Suppressor macrophage (primary cell): ENCODE measurements at places on chromosomes 12 and 14.
A peak's percentile ranks its signal among the peaks of the same experiment; 100 is the strongest.

DNA sequence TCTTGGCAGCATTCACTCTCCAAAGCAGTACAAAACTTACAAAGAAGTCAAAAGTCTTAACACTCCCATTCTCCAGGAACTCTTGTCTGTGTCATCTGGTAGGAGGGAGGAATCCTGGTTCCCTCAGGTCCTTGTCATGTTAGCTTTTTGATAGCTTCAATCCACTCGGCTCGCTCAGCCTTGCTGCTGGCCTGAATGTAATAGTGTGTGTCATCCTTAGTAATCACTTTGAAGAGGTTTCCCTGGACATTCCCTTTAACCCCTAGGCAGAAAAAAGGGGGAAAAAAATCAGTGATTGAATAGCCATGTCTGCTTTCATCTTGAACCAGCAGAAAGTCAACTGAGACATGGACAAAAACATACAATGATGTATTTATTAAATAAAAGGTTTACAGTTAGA lies 24.8 kb downstream of the PLEK2 start:
- DNase-seq = no peak

GRCh38 chr12:189622-189962 lies 24.4 kb downstream of the SLC6A12 start:
- no peak for DNase-seq

- DNase-seq = no peak
These were observed 224.0 kb downstream of the TTC6 start for GRCh38 chr14:37819155-37820015.

DNA sequence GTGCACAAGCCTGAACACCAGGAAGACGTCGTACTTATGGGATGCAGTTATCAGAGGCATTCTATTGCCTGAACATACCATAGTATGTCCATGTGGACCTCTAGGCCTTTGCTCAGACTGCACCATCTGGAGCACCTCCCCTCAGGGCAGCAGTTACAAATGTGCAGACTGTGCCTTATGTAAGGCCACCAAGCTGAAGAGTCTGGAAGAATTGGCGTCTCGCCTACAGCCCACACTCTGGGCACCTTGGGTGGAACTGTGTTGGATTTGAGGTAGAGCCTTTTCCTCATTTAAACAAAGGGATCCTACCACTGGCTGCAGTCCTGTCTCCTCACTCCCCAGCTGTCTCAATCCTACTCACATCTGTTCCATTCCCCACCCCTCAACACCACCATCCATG lies 204.3 kb upstream of the FRMD6 start:
- no peak for DNase-seq

DNA sequence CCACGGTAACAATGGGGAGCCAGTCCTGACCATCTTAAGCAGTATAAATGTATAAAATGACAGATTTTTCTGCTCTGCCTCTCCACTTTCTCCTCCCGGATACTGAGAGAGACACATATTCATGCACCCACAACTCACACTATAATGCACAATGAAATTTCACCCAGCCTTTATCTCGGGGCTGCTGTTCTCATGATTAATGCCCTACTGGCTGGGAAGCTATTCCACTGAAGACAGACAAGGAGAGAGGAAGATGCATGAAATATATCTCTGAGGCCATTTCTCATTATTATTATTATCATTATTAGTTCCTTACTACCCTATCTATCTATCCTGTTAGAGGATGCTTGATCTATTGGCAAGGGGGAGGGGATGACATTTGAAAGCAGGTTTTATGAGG lies 501.7 kb downstream of the DIO2 start:
- no peak for DNase-seq

DNA sequence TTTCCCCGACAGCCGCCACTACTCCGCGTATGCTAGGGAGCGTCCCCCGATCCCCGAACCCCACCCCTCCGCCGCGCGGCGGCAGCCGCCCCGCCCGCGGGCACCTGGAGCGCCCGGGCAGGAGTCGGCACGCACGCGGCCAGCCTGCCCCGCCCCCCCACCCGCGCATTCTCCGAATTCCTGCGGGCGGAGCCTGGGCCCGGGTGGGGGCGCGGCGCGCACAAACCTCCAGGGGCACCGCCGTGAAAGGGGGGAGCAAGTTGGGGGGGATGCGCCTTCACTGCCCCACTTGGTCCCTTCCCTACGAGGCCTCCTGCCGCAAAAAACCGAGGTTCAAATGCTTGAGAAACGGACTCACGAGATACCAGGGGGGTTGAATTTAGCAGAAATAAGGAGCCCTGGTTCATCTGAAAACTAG lies 1.7 kb downstream of the AJUBA start:
- DNase-seq = no peak

DNA sequence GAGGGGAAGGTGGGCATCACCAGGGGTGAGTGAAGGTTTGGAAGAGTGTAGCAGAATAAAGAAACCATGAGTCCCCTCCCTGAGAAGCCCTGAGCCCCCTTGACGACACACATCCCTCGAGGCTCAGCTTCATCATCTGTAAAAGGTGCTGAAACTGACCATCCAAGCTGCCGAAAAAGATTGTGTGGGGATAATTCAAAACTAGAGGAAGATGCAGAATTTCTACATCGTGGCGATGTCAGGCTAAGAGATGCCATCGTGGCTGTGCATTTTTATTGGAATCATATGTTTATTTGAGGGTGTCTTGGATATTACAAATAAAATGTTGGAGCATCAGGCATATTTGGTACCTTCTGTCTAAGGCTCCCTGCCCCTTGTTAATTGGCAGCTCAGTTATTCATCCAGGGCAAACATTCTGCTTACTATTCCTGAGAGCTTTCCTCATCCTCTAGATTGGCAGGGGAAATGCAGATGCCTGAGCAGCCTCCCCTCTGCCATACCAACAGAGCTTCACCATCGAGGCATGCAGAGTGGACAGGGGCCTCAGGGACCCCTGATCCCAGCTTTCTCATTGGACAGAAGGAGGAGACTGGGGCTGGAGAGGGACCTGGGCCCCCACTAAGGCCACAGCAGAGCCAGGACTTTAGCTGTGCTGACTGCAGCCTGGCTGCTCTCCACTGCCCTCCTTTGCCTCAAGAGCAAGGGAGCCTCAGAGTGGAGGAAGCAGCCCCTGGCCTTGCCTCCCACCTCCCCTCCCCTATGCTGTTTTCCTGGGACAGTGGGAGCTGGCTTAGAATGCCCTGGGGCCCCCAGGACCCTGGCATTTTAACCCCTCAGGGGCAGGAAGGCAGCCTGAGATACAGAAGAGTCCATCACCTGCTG lies 7.0 kb downstream of the SERPINA1 start:
- no peak for DNase-seq

GRCh38 chr14:34496679-34497513 lies 34.9 kb upstream of the SPTSSA start:
- DNase-seq = peak; percentile 30

- no peak for DNase-seq
These were observed 243.9 kb downstream of the DIO2 start for GRCh38 chr14:79967453-79967852.

DNA sequence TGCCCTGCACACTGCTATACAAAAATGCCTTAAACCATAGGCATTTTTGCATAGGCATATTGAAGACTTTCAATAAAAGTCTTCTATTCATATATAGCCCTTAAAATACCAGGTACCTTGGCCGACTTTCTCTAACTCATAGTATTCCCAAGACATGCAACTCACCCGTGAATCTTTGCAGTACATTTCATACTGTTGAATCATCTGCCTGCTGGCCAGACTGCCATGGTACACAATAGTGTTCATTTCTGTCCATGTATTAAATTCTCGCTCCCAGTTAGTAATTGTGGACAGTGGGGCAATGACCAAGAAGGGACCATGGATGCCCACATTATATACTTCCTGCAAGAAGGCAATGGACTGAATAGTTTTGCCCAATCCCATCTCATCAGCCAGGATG lies 24.3 kb upstream of the SUPT16H start:
- no peak for DNase-seq

GRCh38 chr12:96698965-96699364 lies 208.1 kb upstream of the NEDD1 start:
- DNase-seq = no peak

DNA sequence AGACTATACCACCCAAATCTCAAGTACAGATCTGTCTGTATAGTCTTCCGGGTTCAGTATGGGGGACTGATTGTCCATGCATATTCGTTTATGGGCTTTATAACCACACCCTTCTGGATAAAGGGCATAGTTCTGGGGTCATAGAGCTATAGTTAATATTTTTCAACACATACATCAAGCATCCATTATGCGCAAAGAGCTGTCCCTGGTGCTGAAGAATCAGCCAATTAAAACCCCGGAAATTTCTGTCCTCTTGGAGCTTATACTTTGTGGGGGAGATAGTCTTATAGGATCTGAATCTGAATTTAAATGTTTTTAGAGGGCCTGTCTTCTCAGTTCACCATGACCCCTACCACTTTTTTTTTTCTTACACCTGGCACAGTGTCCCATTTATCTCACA lies 256.7 kb downstream of the SUDS3 start:
- DNase-seq = no peak

- DNase-seq = no peak
These were observed 118.7 kb downstream of the ETNK1 start for GRCh38 chr12:22743700-22744099.

DNA sequence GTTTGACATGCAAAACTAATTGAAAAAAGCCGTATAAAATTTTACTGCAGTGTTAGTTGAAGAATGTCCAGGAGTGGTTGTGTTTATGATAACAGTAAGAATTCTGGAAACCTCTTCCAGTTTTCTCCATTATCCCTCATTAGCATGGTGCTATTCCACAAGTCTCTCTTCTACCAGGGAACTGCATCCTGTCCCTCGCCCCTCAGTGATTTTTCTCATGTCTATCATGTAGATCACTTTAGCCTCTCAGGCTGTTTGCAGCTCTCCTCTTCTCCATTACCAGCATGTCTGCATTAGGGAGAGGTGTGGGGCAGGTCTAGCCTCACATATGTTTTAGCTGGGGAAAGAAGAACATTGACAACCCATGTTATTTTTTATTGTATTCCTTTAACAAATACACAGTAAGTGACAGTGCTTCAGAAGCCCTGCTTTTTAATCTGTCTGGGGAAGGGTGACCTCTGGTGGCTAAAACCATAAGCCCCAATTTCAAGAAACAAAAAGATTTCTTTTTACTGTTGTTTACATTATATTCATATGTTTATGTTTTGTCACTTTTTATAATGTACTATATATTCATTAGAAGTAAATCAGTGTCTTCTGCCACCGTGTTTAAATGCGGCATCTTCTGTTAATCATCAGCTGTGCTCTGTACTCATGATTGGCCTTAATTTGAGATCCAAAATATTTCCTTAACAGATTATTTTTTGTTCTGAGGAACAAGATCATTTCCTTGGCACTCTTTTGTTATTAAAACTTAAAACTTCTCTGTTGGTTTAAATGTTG lies 70.7 kb downstream of the RASSF8 start:
- DNase-seq = peak; percentile 62

GRCh38 chr12:125683748-125684381 lies 618.6 kb downstream of the AACS start:
- peak; percentile 10 for DNase-seq

DNA sequence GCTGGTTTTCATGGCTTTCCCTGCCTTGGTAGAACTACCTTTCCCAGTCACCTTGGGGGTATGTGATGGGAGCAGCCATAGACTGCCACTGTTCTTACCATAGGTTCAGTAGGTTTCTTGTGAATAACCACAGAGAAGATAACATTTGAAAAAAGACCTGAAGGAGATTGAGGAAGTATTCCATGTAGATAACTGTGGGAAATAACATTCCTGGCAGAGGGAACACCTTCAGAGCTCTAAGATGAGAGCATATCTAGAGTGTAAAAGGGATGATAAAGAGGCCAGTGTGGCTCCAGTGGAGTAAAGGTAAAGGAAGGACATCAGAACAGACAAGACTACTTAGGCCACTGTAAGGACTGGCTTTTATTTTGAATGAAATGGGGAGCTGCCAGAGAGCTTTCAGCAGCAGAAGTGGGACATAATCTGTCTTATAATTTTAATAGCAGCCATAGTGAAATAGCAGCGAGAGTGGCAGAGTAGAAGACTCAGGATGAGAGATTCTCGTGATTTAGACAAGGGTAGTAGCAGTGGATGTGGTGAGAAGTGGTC lies 82.6 kb upstream of the KCNH3 start:
- no peak for DNase-seq

DNA sequence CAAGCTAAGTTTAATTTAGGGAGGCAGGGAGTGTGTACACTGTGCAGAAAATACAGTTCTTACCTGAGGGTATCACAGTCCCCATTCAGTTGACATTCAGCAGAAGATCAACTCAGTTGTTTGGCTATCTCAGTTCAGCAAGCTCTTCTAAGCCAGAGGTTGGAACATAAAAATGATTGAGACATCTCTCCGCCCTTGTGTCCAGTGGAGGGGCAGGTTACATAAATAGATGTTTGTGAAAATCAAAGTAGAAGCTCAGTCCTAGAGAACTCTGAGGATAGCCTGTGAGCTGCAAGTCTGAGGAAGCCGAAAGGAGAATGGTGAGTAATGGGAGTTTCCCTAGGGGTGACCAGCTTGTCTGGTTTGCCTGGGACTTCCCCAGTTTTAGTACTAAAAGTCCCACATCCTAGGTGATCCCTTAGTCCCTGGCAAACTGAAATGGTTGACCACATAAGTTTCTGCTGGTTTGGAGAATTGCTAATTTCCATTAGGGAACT lies 251.4 kb upstream of the ATP2B1 start:
- DNase-seq = peak; percentile 89

- no peak for DNase-seq
These were observed 55.4 kb downstream of the FAR2 start for GRCh38 chr12:29204521-29204920.

DNA sequence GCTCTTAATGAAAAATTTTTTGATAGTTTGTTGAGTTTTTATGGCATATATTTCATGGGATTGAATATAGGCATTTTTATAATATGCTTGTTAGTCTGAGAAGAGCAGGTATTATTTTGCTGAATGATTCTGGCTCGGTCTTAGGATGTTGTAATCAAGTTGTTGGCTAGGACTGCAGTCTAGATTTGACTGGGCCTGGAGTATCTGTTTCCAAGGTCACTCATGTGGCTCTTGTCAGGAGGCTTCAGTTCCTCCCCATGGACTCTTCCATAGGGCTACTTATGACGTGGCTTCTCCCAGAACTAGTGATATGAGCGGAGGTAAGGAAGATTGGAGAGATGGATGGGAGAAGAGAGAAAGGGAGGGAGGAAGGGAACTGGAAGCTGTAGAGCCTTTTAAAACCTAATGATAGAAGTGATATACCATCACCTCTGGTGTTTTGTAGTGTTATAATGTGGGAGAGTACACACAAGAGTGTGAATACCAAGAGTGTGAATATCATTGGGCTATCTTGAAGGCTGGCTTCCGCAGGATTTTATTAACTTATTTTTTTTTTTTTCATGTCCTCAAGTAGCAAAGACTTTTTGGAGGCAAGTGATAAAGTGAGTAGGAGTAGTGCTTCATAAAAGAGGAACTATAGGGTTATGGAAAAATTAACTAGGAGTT lies 4.4 kb downstream of the MNAT1 start:
- peak; percentile 28 for DNase-seq

DNA sequence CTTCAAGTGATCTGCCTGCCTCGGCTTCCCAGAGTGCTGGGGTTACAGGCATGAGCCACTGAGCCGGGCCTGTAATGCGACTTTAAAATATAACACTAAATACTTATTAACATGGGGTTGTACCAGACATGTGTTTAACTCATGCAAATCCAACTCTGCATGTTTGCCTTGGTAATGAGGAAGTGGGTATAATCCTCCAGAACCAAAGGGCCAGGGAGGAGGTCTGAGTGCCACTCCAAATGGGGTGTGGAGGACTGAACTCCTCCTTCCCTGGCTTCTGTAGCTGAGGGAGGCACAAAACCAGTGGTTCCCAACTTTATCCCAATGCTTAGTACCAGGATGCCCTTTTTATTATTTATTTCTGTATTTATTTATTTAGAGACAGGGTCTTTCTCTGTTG lies 61.6 kb upstream of the MED13L start:
- DNase-seq = no peak
